Stimulated activated CD8-positive, alpha-beta memory T cell treated with anti-CD3 and anti-CD28 coated beads, Interleukin-15, amount 100 ng/mL, for 4 hours (primary cell): ENCODE measurements at places on chromosomes 1 and 21.
A peak's percentile ranks its signal among the peaks of the same experiment; 100 is the strongest.

GRCh38 chr1:117142200-117142599, 20.7 kb upstream of the TRIM45 start:
- DNase-seq: no peak

DNA sequence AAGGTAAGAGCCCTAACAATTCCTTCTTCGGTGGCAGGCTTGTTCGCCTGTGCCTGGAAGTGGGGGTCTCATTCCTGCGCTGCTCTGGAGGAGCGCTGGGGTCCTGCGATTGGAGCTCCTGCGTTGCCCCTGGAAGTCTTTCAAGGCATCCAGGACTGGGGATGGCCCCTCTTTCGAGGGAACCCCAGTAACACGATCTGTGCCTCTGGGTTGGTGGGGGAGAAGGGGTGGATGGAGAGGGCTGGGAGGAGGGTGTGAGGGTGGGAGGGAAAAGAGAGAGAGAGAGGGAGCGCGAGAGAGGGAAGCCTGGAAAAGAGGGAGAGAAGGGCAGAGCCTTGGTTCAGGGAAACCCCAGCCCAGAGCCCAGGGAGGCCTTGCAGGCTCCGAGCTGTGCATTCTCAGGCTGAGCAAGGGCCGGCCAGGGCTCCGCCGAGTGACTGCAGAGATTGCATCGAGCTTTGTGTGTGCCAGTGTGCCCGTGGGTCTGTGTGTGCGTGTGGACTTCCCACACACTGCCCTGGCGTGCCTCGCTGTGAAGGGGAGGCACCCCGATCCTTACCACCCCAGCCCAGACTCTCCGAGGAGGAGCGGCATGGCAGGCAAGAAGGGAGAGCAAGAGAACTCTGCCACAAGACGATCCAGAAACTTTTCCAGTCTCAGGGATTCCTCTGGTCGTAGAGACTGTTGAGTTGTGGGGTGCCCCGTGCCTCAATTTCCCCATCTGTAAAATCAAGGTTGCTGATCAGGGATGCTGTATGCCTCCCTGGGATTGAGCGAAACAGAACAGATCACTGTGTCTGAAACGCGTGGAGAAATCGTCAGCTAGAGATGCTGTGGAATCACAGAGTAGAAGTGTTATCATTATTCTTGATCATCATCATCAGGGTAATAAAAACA, 619 bp downstream of the BCL9 start:
- no peak for DNase-seq

- peak; percentile 68 for DNase-seq
These were observed 2.3 kb upstream of the RUNX1 start for GRCh38 chr21:35051287-35051818.

DNA sequence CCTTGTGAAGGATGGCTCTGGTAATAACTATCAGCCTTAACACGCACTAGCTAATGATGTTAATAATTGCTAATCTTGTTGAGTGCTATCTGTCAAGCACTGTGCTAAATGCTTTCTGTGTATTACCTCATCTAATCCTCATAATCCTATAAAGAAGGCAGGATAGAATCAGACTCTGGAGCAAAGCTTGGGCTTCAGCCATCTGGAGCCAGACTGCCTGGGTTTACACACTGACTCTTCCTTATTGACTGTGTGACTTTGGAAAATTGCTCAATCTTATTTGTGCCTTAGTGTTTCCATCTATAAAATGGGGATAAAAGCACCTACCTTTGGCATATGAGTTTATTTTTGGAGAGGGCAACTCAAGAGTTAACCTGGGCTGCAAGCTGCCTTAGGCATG, 216.1 kb downstream of the NUF2 start:
- DNase-seq: no peak

DNA sequence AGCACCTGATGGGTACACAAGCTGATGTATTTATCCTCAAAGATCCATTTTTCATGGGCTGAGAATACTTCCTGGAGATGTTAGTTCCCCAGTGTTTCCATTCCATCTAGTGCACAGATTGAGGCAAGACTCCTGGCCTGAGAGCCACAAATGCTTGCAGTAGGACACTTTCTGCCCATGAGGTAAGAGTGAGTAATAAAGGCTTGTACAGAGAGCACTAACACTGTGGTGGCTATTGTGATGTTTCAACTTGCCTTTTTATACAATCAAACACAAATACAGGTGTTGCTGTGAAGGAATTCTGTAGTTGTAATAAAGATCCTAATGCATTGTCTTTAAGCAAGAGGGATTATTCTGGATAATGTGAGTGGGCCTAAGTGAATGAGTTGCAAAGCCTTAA, 186.1 kb upstream of the ADAMTS5 start:
- no peak for DNase-seq

DNA sequence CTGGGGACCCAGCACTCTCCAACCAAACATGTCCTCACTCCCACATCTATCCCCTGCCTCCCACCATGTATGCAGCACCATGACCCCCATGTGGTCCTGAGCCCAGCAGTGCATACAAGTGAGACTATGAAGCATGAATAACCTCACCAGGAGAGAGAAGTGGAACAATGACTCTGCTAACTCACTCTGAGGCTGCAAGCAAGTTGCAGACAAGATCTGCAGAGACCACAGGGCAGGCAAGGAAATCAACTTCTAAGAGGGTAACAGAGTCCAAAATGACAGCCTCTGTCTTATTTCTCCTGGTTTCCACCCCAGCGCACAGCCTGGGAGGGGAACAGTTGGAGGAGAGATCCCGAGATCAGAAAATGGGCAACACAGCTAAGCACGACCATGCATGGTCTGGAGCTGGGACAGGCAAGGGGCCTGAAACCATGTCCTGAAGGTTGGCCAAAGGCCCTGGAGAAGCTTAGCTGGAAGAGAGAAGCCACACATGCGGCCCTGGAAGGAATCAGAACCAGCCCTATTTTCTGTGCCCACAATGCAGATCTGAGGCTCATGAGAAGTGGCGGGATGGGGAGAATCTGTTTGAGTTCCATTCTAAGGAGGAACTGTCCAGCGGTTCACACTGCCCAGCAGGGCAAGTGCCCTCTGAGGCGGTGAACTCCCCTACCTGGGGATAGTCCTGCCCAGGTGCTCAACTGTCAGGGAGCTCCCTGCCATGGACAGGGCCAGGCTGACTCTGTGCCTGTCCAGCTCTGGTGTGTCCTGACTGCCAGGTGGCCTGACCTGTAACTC, 12.5 kb upstream of the REN start:
- DNase-seq: no peak

- peak; percentile 15 for DNase-seq
These were observed 73.2 kb upstream of the ABCG1 start for GRCh38 chr21:42145569-42146272.

GRCh38 chr1:211797994-211798393, 32.6 kb downstream of the LPGAT1 start:
- no peak for DNase-seq

- no peak for DNase-seq
These were observed 5.9 kb downstream of the TTC39A start for GRCh38 chr1:51324251-51325010.

DNA sequence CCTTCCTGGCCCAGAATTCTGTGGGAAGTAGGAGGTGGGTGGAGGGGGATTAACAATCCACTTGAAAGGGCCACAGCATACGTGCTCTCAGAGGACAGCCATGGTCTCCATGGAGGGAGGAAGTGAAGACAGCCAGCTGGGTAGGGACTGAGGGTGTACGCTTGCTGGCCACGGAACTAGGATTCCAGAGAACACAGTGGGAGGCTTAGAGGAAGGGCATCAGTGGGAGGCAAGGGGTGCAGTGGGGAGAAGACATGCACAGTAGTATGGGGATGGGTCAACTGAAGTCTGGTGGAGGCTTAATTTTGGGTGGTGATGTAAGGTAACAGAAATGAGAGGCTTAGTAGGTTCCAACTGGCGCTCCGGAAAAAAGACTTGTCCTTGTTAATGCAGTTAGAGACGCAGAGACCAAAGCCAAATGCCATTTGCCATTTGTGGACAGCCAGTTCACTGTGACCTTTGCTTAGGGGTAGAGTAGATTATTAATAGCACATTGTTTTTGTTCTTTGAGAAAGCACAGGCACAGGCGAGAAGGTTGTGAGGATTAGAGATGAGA, 103.0 kb downstream of the ZSCAN20 start:
- DNase-seq: no peak

DNA sequence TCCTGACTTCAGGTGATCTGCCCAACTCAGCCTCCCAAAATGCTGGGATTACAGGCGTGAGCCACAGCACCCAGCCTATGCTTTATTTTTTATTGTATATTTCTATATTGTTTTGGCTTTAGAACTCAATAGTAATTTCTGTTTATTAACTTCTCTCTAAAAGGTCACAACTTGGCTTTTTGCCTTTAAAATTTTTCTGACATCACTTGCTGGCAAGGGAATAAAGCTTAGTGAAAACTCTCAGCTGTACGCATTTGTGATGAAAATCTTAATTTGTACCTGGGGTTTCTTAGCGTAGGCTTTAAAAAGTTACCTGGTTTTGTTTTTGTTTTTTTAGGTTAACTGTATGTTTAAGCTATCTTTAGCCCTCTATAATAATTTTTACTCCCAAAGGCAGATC, 36.2 kb downstream of the B3GALNT2 start:
- no peak for DNase-seq

DNA sequence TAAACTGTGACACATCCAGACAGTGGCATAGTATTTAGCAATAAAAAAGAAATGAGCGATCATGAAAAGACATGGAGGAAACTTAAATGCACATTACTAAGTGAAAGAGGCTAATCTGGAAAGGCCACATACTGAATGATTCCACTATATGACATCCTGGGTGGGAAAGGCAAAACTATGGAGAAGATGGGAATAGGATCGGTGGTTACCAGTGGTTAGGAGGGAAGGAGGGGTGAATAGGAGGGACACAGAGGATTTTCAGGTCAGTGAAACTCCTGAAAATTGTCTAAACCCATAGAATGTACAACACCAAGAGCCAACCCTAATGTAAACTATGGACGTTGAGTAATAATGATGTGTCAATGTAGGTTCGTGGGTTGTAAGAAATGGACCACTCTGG, 13.8 kb downstream of the AGT start:
- no peak for DNase-seq

- no peak for DNase-seq
These were observed 27.5 kb downstream of the DMBX1 start for GRCh38 chr1:46517010-46517600.

GRCh38 chr1:30756206-30756544, 1.4 kb downstream of the LAPTM5 start:
- DNase-seq: no peak

- no peak for DNase-seq
These were observed 4.7 kb upstream of the TINAGL1 start for GRCh38 chr1:31571340-31572295.

- DNase-seq: no peak
These were observed 783 bp upstream of the AGL start for GRCh38 chr1:99849413-99849743.

DNA sequence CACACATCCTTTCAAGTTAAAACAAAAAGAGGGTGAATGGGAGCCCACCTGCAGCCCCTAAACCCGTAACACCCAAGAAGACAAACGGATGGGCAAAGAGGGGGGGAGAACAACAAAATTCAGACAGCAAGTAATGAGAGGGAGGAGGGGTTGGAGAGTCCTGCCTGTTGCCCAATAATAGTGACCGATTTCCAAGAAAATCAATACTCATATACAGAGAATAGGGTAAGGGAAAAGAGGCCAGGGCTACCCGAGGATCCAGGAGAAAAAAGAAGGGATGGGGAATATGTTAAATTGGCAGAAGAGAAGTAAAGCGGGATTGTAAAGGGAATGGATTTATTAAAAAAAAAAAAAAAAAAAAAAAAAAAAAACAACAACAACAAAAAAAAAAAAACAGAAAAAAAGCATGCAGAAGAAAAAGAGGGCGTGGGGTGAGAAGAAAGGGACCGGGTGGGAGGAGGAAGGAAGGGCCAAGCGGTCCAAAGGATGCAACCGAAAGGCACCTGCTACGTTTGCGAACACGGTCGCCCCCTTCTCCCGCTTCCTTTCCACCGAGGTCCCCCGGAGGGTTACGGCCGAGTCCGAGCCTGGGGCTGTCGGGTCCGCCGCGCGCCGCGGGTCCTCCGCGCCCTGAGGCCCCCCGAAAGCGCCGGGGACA, 930 bp downstream of the SLC30A10 start:
- no peak for DNase-seq

DNA sequence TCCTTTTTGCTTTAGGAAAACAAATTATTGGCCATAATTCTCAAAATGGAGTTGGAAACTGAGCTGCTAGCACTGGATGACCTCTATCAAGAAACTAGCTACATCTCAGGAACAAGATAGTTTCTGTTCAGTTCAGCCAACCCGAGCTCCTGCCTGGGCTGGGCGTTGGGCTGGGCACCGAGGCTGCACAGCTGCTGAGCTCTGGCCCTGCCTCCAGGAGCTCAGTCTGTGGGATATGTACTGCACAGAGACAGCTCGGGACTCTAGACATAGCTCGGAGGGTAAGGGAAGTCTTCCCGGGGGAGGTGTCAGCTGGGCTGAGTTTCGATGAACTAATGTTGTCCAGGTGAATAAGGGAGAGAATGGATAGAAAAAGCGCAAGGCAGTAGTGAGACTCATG, 24.5 kb upstream of the SLC1A7 start:
- DNase-seq: no peak

DNA sequence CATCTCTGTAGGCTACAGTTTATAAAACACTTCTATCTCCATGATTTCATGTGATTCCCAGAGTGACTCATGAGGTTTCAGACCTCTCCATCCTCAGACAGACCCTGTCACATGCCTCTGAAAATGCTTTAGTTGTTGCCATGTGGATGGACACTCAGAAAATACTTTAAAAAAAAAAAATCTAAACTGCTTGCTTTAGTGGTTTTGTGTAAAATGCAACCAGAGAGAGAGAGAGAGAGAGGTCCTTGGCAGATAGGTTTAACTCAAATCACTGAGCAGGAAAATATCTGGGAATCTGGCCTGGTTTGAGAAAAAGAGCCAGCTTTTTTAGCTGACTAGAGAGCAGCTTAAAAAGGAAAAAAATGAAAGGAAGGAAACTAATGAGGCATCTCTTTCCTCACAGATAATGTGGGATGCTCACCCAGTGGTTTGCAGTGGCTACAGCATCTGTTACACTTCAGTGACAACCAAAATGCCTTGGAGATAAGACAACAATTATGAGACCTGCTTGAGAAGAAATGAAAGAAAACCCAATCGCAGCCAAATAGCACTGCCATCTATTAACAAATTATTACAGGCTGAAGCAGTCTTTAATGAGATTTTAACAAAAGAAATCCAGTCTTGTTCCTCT, 54.6 kb upstream of the SYT14 start:
- DNase-seq: no peak

- no peak for DNase-seq
These were observed 104.8 kb downstream of the ETS2 start for GRCh38 chr21:38910390-38911067.

GRCh38 chr1:79090985-79091384, 84.5 kb upstream of the ADGRL4 start:
- DNase-seq: no peak

GRCh38 chr1:107804134-107804533, 160.8 kb downstream of the VAV3 start:
- DNase-seq: no peak

- no peak for DNase-seq
These were observed 228.4 kb upstream of the POU3F1 start for GRCh38 chr1:38274974-38275373.

GRCh38 chr1:205121660-205122488, at the start of gene RBBP5:
Gene RBBP5 (minus strand): TSS chr1:205121978. CDS start chr1:205121873, 105 bp downstream.
- DNase-seq: peak; percentile 91

GRCh38 chr1:39691383-39692151, at the start of gene HPCAL4:
Gene HPCAL4 (minus strand): TSS chr1:39691433. CDS start chr1:39684603, 6,830 bp downstream.
- peak; percentile 73 for DNase-seq
